Stimulated activated CD8-positive, alpha-beta memory T cell treated with anti-CD3 and anti-CD28 coated beads, Interleukin-7, amount 100 ng/mL, for 1 hour (primary cell): ENCODE measurements at places on chromosomes 11 and 22.

DNA sequence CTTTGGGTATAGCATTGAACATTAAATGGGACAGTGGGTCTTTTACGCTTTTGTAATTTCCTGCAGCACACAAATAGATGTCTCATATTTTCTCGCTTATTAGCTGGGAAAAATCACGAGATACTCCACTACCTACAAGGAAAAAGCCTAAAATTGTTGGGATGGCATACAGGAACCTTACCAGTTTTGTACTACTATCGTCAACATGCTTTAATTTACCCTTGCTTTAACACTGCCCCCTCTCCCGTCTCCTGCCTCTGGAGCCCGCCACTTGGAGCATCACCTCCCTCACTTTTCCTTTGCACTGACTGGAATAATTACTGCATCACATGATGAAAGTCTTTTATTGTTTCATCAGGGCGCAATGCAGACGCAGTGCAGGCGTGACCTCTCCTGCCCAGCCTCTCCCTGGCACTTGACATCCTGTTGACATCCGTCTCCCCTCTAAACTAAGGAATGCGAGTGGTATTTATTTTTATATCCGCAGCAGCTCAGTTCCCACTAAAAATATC lies 1.0 kb upstream of the FNBP4 start:
- DNase-seq, result no peak

- DNase-seq, result no peak
These were observed 16.6 kb downstream of the UBE4A start for GRCh38 chr11:118375978-118376377.

GRCh38 chr11:18501629-18502028 lies 25.1 kb downstream of the TSG101 start:
- DNase-seq, result no peak

- DNase-seq, result no peak
These were observed 404.4 kb downstream of the KCNA4 start for GRCh38 chr11:29612423-29612822.

GRCh38 chr11:2914455-2915195 lies 14.6 kb downstream of the PHLDA2 start:
- DNase-seq, result no peak

- DNase-seq, result no peak
These were observed 10.9 kb downstream of the PRCP start for GRCh38 chr11:82889133-82890001.

- no peak for DNase-seq
These were observed 87.8 kb upstream of the PHOX2A start for GRCh38 chr11:72331761-72332160.

- no peak for DNase-seq
These were observed 207.2 kb upstream of the PGR start for GRCh38 chr11:101336858-101337257.

GRCh38 chr11:71193431-71193830 lies 58.9 kb downstream of the SHANK2 start:
- no peak for DNase-seq

- DNase-seq, result no peak
These were observed 722 bp upstream of the GUCY1A2 start for GRCh38 chr11:107018902-107019493.

GRCh38 chr11:86374069-86374468 lies 618 bp upstream of the CCDC81 start:
- DNase-seq, result no peak

GRCh38 chr11:70333261-70333660 lies 62.8 kb downstream of the PPFIA1 start:
- DNase-seq, result no peak

DNA sequence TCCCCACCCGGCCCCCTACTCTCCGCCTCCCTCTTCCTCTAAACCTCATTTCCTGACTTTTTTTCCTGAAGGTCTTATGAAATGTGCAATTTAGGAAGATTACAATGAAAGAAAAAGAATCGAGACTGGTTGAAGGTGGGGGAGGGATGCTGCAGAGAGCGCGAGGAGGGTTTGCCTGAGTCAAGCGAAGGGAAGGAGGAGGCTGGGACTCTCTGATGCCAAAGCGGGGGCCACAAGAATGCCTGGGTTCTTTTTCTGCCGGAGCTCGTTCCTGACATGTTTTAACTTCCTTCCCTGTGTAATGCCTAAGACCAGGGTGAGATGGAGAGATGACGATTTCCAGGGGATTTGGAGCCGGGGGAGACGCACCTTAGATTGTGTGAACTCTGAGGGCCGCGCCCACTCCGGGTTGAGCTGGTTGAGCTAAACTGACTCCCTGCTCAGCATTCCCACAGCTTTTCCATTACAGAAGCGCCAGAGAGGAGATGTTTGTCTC lies 270.5 kb upstream of the SORL1-AS1 start:
- DNase-seq, result no peak

GRCh38 chr11:78339483-78339882 lies 78.1 kb downstream of the GAB2 start:
- no peak for DNase-seq

DNA sequence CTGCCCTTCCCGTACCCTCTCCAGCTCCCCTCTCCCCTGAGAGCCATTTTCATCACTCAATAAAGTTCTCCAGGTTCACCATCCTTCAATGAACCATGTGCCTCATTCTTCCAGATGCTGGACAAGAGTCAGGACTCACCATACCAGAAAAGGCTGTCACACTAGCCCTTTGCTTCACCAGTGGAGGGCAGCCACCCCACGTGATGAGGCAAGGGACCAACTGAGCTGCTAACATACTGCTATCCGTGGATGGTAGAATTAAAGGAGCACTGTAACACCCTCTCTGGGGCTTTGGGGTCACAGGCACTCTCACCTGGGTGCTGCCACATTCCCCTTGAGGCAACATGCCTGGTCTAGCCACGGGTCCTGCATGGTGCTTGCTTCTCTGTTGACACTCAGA lies 13.1 kb upstream of the OR5I1 start:
- DNase-seq, result no peak

DNA sequence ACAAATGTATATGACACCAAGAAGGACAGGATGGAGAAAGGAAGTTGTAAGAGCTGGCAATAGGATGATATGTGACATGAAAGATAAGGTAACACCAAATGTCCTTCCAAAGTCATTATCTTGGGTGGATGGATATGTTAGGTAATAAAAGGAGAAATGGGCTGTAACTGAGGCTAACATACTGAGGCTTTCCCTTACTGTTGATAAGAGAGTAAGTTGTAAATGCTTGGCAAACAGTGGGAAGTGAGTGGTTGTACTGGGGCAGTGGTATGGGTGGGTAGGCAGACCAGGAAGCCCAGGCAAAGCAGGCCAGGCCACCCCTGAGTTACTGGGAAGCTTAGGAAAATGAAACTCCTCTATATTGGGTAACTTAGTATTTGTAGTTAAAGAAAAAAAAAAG lies 73.7 kb downstream of the ARHGAP42 start:
- no peak for DNase-seq

GRCh38 chr11:88813233-88813915 lies 252.4 kb downstream of the GRM5 start:
- no peak for DNase-seq

GRCh38 chr11:3163241-3163981 lies 1.7 kb downstream of the OSBPL5 start:
- DNase-seq, result no peak

DNA sequence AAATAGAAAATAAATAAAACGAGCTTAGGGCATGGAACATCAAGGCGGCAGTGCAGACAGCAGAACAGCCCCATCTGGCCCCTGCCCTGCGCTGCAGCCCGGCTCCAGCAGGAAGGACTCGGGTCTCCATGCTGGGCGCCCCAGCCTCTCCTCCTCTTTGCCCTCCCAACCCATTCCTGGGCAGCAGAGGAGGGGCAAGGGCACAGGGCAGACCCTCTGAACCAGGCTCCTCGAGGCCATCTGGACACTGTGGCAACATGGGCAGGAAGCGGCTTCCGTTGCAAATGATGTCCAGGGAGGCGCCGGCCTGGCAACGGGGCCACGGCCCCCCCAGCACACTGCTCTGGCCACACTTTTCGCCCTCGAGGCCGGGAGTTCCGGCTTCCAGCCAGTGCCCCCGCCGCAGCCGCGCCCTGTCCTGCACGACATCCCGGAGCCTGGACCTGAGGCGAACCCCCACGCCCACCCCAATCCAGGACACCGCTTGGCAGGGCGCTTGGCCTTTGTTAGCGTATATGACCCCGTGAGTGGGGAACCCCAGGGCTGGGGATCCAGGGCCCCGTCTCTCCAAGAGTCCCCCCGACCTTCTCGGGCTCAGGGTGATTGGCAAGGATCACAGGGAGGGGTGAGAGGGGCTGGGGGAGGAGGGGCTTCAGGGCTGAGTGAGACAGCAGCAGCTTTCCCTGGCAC lies 192.1 kb downstream of the IGLL1 start:
- no peak for DNase-seq

DNA sequence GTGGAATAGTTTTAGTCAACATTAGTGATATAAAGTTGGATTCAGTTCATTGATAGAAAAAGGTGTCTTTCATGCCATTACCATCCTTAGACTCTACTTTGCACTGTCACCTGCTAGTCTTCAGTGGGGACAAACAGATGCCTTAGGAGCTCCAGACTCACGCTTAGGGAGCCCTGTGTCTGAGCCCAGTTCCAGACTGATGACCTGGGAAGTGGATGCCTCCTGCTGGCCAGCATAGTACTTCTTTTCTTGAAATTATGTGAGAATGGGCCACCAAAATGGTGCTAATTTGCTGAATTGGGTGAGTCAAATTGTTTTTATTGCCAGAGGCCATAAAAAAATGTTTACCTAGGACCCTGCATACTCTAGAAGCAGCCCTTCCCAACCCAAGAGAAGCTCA lies 53.9 kb downstream of the NOX4 start:
- DNase-seq, result no peak

- DNase-seq, result no peak
These were observed 47.0 kb downstream of the PACSIN2 start for GRCh38 chr22:42967933-42968332.
